ENCODE measurements at places on chromosomes 6 and 20.

DNA sequence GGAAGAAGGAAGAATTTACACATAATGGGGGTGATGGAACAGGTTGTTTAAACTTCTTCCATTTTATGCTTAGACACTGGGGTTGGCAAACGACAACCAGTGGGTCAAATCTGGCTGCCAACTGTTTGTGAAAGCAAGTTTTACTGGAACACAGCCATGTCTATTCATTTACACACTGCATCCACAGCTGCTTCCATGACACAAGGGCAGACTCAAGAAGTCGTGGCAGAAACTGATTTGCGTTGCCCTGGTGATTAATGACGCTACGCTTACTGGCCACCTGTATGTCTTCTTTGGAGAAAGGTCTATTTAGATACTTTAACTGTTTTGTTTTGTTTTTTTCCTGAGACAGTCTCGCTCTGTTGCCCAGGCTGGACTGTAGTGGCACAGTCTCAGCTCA is 19.0 kb downstream of the CTCFL start:
- no peak for DNase-seq

DNA sequence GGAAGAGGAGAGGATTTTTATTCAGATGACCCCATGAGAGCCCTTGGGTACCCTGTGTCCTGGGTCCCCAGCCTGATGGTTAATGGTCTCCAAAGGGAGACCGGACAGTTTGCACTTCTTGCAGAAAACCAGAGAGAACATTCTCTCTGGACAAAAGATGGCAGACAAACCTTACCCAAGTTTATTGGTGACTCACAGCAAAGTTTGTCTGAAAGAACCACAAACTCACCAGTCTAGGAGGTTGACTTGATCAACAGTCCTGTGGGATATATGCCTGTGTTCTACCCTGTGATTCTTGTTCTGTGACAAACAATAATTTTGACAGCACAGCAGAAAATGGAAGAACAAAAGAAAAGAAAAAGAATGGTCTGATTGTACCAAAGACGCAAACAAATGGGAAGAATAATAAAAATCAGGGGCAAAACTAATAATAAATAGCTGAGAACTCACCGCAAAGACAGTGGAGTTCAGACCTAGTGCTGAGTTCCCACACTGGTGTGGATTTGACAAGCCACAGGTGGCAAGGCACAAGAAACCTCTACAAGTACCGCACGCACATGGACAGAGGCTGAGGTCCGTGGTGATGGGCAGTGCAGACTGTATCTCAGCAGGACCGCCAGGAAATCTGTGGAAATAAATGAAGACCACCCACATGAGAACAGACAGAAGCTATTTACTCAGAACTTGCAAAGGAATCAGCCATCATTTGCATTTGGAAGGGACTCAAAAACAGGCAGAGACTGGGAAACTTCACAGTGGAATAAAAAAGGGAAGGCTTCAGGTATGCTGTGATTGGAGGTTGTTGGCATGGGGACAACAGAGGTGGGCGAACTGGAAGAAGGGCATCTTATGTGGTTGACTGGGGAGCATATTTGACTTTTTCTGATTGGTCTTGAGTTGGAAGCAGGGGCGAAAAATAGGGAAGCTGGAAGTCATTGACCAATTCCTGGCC is 246.3 kb upstream of the RNF24 start:
- peak; percentile 61 for DNase-seq

- DNase-seq = no peak
Measured at GRCh38 chr20:46799781-46800408, 90.4 kb downstream of the SLC2A10 start.

DNA sequence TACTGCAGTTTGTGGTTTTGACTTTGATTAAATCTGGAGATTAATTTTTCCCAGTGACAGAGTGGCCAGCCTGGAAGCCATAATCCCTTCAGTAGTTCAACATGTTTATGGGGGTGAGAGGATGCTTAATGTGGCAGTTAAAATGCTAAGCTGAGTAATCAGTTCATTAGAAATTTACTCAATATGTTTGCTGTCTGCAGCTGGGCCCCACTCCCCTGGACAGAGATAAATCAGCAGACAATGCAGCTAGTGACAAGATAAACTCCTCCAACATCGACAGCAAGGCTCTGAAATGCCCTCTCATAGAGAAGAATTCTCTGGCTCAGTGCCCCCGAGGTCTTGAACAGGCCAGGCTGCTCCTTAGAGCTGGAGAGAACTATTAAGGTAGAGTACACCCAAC is 101.9 kb downstream of the LRFN2 start:
- DNase-seq = no peak

DNA sequence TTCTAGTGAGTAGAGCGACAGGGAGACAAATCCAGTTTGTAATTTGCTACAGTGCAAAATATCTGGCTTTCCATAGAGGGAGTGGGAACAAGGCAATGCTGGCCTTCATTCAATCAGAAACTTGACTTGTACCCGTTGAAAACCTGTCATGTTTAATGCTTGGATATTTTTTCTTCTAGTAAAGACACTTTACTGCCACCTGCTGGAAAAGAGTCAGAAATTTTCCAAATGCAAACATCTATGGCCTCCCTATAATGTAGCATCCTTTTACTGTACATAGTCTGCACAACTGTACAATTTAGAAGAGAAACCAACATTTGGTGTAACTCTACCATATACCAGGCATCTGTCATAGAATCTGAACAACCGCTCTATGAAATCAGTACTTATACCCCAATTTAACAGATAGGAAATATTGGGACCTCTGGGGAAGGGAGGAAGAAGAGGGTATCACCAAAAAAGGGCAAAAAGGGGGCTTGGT is 16.7 kb upstream of the TBC1D20 start:
- DNase-seq = peak; percentile 72

GRCh38 chr6:142013287-142013686 is 119.4 kb upstream of the GJE1 start:
- DNase-seq = peak; percentile 94

DNA sequence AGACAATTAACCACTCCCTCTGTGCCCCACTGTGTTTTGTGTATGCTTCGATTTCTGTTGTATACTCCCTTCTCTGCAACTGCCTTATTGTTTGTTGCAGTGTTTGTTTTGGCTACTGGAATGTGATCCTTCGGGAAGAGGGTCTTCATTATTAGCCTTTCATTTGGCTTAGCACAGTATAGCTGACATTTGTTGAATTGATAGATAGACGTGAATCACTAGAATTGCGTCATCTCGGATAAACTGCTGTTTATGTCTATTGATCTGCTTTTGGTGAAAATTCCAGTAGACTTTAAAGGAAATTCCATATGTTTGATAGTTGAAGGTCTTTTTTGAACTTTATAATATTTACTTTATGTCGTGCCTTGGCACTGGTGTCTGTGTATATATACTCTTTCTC is 189.9 kb upstream of the EYA4 start:
- no peak for DNase-seq

DNA sequence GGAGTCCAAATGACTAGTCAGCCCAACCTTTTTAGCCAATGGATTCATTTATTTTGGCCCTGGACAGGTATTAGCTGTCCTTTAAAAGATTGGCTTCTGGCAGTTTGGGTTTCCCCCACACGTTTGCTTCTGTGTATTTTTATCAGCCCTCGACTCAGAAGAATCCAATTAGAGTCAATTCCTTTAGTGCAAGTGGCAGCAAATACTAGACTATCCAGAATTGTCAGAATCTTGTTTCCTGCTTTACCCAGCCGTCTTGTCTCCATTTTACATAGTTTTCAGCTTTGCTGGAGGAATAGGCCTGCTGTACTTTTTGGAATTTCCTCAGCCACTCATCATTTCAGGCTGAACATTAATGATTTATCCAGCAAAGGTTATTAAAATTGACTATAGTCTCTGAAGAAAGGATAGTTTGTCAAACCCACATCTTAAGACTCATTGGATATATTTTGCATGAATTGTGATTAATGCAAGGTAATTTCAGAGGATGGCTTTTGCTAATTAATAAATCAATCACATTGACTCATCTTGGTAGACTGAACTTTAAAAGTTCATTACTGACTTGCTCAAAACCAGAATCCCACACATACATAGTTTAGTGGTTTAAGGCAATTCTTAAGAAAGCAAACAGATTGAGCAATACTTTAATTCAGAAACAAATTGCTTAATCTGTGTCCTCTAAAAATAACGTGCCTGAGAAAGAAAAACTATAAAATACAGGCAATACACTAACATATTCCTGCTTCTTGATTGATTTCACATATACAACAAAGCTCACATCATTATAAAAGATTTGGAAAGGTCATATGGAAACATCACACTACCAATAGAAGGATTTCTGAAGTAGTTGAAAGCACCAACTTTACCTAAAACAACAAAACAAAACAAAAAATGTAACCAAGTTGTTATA is 62.9 kb upstream of the ZNF217 start:
- peak; percentile 84 for DNase-seq

- no peak for DNase-seq
Measured at GRCh38 chr6:27092316-27092692, 155.2 kb upstream of the PRSS16 start.

DNA sequence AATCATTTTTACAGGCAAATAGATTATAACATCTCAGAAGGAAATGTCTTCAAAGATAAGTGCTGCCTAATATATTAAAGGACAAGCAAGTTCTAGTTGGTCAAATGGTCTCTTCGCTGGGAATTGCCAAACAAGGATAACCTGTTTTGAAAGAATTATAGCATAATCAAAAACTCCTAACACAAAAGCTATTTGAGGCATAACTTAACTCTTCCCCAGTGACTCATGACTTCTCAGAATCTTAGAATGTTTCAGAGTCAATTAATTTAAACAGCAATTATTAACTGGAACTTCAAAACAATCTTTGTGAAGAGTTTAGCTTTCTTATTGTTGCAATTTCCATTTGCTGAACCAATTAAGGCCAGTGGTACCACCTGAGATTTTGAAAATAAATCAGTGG is 126.6 kb downstream of the MTFR2 start:
- DNase-seq = peak; percentile 79

DNA sequence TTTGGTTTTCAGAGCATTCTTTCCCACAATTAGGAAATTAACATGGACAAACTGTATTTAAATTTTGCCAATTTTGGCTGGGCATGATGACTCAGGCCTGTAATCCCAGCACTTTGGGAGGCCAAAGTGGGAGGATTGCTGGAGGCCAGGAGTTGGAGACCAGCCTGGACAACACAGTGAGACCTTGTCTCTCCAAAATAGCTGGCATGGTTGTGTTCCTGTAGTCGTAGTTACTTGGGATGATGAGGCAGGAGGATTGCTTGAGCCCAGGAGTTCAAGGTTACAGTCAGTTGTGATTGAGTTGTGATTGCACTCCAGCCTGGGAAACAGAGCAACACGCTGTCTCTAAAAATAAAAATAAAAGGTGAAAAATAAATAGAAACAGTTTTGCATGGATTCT is 15.0 kb downstream of the PANK2 start:
- DNase-seq = no peak

- DNase-seq = no peak
Measured at GRCh38 chr6:31968791-31969711, 2.9 kb downstream of the DXO start.

DNA sequence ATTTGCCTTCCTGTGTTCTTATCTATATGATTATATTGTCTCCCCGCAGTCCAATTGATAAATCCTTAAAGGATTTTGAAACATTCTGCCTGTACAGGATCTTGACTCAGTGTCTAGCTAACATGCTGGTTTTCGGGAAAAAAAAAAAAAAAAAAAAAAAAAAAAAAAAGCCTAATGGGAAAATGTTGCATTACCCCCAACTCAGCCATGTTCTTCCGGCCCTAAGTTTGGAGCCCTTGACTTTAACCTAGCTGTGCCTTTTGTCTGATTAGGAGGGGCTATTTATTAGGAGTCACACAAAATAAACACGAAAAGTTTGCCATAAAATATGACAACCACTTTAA is 244.4 kb upstream of the TCF21 start:
- DNase-seq = no peak

DNA sequence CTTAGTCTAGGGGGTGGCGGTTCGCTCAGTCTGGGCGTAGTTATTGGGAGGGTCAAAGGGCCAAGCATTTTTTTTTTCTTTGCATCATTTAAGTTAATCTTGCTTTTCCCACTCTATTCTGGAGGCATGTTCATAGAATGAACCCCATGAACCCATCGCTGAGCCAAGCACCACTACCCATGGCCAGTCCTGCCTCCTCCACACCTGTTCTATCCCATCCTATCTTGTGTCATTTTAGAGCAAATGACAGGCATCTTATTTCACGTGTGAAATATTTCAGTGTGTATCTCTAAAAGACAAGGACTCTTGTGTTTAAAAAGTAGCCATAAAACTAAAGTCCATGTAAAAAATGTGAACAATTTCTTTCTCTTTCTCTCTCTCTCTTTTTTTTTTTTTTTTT is 13.9 kb downstream of the SRC start:
- no peak for DNase-seq

DNA sequence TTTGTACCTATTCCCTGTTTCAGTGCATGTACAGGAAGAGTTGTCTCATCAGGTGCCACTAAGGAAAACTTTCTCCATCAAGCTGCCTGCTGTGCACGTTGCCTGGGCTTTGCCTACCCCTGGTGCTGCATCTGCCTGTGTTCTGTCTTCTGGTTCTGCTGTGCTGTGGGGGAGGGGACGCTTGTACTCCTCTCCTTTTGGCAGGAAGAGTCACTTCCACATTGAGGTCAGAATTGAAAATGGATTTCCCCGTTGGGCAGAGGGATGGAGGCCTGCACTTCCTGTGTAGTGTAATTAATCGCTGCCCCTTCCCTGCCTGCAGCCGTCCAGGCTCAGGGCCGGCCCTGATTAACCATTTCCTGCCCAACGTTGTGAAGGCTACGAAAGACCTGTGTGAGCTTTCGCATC is 153.3 kb downstream of the SCML4 start:
- DNase-seq = peak; percentile 56

- DNase-seq = no peak
Measured at GRCh38 chr20:47003223-47003622, 108.6 kb downstream of the EYA2 start.

DNA sequence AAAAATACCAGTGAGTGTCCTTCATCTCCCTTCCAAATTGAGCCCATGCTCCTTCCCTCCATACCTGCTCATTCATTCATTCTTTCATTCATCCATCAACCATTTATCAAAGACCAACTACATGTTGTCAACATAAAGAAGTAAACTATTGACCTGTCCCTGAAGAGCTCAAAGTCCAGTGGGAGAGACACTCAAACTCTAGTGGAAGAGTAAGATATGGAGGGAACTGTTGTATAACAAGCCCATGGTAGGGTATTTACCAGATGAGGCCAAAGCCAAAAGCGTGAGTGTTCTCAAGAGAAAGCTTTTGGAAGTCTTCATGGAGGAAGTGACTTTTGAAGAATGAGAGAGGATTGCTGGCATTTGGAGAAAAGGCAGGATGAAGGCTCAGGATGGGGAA is 163.4 kb upstream of the SPACA1 start:
- DNase-seq = no peak

- DNase-seq = no peak
Measured at GRCh38 chr6:52403627-52404026, 16.5 kb upstream of the EFHC1 start.

- no peak for DNase-seq
Measured at GRCh38 chr20:1173698-1174097, 11.1 kb downstream of the TMEM74B start.

- no peak for DNase-seq
Measured at GRCh38 chr6:14288910-14289309, 171.3 kb downstream of the CD83 start.

GRCh38 chr6:44309092-44309491 is 4.1 kb downstream of the AARS2 start:
- peak; percentile 39 for DNase-seq

All from EH (cell line).